Cardiac muscle cell (in vitro differentiated cells and primary cell): ENCODE measurements at places on chromosomes 3 and 15. TPM values are rescaled to one million over a fixed set of nuclear protein-coding genes. Genes with fewer than 3 reads are reported as not detected.

DNA sequence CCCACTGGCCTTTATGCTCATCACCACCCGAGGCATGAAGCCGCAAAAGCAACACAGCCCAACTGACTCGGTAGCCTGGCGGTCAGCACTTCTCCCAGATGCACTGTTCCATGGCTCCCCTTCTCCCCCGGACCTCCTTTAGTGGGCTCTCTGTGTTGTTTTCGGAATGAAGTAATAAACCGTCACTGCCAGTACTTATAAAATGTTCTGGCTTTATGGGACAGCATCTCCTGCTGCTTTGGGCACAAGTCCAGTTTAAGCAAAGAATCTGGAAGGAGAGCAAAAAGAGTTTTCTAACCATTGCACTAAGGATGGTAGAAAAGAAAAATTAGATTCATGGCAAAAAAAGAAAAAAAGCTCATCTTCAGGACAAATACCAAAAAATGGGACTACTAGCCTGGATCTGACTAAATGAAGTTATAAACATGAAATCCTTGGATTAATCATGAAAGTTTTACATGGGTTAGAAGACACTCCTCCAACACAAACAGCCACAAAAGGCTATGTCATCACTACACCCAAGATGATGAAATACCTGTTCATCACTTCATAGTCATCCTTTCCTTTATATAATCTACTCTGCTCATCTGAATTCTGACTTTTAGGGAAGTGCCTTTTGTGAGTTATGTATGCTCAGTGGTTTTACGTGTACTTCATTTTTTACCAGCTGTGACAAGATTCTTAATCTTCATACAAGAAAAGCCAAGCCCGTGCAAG, 89.5 kb upstream of the UBE2E2 start:
- no peak for DNase-seq

DNA sequence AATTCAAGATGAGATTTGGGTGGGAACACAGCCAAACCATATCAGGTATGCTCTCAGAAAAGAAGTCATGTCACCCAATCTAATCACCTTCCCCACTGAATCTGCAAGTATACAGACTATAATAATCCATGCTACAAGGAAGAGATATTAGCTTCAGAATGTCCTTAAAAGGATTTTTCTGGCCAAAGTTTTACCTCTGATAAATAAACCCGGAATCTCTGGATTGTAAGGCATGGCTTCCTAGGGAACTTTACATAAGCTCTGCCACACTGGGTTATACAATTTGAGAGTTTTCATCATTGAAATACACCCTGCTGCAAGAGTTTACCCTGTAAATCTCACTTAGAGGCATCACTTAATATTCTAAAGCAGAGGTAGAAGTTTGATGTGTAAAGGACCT, 330.5 kb upstream of the KCNMB2 start:
- DNase-seq = no peak

GRCh38 chr3:65181391-65181871, 493.6 kb upstream of the ADAMTS9 start:
- DNase-seq = peak; percentile 48

- no peak for DNase-seq
Measured at GRCh38 chr3:23815879-23816278, 10.1 kb downstream of the UBE2E1 start.

DNA sequence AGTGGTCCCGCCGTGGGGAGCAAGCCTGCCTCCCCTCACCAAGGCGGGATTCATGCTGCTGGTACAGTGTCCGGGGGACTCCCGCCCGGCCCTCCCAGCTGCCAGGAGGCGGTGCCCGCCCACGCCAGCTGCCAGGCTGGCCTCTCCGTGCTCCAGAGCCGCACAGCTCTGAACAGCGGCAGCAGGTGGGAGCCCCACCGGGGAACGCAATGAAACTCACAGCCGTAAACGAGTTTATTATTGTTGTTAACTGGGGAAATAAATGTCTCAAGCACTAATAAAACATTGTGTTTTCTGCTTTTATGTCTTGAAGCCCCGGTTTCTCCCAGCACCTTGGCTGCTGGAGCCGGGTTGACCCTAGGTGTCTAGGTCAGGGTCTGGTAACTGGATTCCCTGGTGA, 317.7 kb upstream of the TLE3 start:
- no peak for DNase-seq

GRCh38 chr3:69716119-69716518, 23.1 kb upstream of the MITF start:
- DNase-seq = no peak

DNA sequence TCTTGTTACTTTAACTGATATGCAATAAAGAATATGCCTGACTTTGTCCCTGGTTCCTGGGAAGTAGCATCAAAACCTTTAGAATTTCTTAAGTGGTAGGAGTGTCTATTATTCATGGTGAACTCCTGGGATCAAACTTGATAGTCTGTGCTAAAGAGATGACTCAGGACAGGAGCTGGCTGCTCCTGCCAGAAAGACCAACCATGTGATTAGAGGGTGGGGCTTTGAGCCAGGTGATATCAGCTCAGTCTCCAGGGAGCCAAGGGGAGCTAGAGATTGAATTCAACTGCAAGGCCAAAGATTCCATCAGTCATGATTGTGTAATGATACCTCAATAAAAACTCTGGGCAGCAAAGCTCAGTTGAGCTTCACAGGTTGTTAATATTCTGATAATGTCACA, 20.6 kb upstream of the TMC3 start:
- DNase-seq = no peak

GRCh38 chr15:90885432-90886290, 1.4 kb downstream of the FES start:
- peak; percentile 73 for DNase-seq

- no peak for DNase-seq
Measured at GRCh38 chr3:4279516-4280105, 23.6 kb upstream of the SETMAR start.

- no peak for DNase-seq
Measured at GRCh38 chr3:139231555-139232281, 112.1 kb upstream of the MRPS22 start.

DNA sequence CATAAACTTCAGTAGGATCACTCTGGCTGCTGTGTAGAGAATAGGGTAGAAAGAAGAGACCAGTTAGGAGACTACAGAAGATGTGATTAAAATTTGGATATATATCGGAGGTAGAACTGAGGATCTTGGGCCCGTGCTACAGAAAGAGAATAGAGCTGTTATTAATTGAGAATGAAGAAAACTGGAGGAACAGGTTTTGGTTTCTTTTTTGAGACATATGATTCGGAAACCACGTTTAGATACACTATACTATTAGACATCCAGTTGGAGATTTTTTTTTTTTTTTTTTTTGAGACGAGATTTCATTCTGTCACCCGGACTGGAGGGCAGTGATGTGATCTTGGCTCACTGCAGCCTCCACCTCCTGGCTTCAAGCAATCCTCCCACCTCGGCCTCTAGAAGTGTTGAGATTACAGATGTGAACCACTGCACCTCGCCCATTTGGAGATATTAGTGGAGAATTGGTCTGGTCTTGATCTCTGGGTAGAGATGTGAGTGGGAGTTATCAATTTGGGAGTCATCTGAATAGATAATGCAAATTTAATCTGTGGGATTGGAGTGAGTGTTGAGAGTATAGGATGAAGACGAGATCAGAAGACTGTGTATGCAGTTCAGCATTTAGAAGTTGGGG, 50.9 kb downstream of the TCF12 start:
- no peak for DNase-seq

GRCh38 chr3:14143271-14144225, 18.7 kb downstream of the TMEM43 start:
- DNase-seq = no peak

DNA sequence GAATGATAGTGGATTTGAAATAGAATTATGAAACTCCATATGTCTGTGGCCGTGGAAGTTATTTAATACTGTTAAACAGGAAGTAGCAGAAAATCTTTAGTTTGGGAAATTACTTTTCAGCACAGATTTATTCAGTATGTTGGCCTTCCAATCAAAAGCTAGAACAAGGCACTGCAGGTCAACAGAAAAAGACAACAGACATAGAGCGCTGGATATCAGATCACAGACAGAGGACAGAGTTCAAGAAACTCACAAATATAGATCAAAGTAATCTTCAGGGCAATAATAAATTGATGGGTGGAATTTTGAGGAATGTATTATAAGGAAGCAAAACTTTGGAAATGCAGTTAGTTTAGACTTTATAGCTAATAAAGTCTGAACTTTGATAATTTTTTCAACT, 159.5 kb upstream of the TMCO5A start:
- DNase-seq = no peak

The CATSPER2 gene
- 2.5 and 3.8 TPM in 2 replicates for total RNA-seq

The PPARG gene
- 0.32 and 0.45 TPM in 2 replicates for total RNA-seq

The SCAANT1 gene
- not detected in 2 replicates for total RNA-seq
